ENCODE measurements at places on chromosomes 5 and 9.
A peak's percentile ranks its signal among the peaks of the same experiment; 100 is the strongest.

DNA sequence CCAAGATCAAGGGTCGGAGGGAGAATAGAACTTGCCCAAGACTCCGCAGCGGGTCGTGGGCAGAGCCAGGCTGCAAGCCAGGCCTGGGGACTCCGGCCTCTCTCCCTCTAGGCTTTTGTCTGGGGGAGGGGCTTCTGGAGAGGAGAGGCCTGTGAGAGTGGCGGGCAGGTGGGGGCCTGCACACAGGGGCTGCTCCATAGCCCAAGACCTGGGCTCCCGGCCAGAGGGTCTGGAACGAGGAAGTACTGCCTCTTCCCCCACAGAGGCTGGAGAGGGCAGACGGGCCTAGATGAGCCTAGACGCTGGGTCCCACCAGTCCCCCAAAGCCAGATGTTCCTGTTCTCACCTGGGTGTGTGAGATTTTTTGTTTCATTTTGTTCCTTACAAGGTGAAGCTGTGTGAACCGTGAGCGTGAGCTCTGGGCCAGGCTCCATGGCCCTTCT is 5.2 kb upstream of the ST6GALNAC6 start:
- no peak for DNase-seq

DNA sequence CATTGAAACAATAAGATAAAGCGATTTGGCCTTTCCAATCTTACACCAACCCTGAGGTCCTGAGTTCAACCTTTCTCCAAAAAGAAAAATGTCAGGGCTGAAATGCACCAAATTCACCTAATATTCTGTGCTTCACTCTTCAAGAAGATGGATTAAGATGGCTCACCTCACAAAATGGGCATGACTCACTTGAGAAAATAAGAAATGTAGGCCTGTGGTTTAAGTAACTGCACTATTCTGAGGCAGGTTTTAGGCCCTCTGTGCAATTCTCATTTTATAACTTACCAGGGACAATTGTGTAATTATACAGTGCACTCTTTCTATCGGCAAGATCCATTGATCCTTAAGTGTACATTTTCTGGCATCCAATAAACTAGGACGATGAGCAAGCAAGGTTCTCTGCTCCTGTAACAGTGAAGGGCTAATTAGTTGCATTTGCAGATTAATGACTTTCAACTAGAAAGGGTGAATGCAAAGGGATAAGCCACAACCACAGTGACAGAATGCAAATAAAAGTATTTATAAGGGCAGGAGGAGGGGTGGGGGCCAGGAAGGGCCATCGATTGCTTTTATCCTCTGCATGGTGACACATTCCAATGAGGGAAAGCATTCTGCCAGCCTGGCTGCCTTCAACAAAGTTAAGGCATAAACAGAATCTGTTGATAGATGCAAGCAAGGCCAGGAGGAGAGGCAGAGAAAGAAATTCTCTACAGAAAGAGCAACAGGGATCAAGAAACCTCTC is 214.5 kb downstream of the CAAP1 start:
- DNase-seq, result peak; percentile 76

GRCh38 chr5:165349735-165350134 is 1844.3 kb downstream of the MAT2B start:
- no peak for DNase-seq

DNA sequence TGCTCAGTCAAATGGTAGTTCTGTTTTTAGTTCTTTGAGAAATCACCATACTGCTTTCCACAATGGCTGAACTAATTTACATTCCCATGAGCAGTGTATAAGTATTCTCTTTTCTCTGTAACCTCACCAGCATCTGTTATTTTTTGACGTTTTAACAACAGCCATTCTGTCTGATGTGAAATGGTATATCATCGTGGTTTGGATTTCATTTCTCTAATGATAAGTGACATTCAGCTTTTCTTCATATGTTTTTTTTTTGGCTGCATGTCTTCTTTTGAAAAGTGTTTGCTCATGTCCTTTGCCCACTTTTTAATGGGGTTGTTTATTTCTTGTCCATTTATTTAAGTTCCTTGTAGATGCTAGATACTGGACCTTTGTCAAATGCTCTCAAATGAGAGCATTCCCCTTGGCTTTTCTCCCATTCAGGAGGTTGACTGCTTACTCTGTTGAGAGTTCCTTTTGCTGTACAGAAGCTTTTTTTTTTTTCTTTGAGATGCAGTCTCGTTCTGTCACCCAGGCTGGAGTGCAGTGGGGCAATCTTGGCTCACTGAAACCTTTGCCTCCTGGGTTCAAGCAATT is 58.7 kb upstream of the RGMB start:
- no peak for DNase-seq

- DNase-seq, result no peak
These were observed 26.1 kb downstream of the SPDL1 start for GRCh38 chr5:169609716-169610115.

DNA sequence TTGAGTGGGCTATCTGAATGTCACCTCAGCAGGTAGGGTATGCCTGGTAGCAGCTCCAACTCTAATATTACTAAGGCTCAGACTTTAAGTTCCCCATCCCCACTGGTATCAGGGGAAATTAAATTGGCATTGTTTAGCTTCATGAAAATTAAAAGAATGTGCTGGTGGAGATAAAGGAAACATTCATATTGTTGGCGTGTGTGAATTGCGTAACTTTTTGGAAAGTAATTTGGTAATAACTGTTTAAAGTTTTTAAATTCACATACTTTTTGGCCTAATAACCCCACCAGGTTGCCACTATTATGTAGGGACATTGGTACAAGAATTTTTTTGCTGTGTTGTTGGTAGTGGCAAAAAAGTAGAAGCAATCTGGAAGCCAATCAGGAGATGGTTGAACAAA is 29.4 kb downstream of the TNPO1 start:
- no peak for DNase-seq

DNA sequence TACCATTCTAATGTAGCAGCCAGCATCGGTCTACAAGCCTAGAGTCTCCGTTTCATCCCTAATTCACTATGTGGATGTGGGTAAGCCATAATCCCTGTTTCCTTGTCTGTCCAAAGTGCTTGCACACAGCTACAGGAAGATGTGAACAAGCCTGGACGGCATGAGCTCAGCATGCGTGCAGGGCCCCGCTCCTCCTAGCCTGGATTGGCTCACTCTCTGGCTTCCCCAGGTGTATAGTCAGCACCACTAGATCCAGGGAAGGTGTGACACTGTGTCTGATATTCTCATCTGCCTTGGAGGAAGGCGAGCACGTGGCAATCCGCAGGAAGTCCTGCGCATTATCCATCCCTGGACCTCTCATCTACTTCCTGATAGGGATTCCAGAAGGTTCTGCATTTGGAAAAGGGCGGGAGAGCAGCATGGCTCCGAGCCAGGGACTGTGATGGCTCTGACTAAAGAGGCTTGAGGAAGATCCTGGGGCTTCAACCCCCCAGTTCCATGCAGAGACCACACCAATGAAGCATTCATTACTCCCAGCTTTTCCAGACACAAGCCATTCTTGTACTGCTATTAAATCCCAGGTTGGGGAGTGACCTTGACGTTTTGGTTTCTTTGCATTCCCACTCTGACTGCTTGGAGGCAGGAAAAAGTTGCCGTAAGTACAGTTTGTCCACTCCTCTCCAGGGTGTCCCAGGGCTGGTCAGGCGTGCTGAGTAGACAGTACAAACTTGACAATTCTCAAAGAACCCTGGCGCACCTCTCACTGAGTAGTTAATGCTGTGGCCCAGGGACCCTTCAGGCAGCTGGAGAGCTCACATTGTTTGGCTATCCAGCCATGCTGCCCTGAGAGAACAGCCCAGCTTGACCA is 65.6 kb downstream of the PSD2 start:
- DNase-seq, result no peak

DNA sequence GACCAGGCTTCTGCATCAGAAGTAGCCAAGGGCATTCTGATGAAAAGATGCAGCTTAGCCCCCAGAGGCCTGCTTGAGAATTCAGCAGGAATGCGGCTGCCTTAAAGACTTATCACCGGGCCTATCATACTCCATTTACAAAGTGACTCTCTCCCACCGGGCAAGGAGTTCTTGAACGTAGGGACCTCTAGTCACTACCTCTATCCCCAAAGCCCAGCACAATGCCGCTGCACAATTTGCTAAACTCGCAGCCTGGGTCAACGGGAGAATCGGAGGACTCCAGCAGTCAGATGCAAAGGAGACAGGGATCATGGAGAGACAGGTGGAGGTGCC is 661 bp downstream of the PDCL start:
- DNase-seq, result no peak

- no peak for DNase-seq
These were observed 41.2 kb upstream of the CTSL start for GRCh38 chr9:87684627-87685219.

DNA sequence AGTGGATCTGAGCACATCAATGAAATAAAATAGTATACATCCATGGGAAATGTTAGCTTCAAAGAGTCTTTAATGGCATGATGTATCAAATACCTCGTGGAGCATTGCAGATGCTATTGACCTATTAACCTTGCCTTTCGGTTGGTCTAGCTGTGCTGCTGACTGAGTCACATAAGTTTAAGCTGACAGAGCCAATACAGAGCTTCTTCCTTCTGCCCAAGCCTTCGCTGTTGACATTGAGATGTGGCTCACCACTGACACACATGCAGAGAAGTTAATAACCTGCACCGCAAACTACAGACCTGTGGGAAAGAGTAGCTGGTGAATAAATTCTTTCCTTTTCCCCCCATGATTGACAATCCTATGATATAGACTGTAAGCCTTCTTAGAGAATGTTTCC is 78.2 kb downstream of the LURAP1L start:
- no peak for DNase-seq

DNA sequence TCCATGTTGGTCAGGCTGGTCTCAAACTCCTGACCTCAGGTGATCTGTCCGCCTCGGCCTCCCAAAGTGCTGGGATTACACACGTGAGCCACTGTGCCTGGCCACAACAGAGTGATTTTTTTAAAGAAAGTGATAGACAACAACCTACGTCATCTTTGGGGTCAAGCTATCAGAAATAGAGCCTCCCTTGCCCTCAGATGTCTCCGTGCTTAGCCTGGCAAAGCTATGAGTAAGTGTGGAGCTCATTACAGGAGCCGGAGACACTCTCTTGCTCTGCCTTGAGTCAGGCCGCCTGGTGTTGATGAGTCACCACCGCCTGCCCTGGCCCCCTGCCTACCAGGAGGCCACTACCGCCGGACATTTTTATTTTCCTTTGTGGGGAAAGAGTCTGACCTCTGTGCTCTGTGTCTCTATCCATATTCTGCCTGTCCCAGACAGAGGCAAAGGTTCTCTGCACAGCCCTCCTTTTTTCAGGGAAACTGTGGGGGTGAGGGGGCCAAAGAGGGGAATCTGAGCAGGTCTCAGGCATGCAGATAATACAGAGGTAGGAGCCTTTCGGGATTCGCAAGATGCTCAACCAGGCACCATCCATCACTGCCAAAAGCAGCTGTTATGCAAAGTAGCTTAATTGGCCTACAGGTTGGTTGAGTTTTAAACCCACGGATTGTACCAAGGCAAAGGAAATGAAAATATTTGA is 123.7 kb upstream of the CPEB4 start:
- peak; percentile 96 for DNase-seq

DNA sequence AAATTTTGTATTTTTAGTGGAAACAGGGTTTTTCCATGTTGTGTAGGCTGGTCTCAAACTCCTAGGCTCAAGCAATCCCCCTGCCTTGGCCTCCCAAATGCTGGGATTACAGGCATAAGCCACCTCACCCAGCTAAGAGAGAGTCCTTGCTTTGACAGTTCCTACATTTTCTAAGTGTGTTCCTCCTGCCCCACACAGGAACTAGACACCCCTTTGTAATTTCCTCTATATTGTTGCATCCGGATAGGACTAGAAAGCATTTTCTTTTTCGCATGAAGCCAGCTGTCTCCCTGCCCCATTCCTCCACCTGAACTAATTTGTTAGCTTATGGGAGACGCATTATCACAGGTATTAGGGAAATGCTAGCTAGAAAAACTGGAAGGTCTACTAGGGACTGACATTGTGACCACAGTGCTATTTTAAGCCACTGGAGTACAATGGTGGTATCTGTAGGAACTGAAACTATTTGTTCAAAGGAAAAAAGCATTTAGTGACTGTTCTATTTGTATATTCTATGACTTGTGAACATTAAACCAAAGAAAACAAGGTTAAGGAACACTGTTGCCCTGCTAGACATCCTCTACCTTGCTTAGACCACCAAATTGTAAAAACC is 214.1 kb downstream of the SMARCA2 start:
- DNase-seq, result no peak

DNA sequence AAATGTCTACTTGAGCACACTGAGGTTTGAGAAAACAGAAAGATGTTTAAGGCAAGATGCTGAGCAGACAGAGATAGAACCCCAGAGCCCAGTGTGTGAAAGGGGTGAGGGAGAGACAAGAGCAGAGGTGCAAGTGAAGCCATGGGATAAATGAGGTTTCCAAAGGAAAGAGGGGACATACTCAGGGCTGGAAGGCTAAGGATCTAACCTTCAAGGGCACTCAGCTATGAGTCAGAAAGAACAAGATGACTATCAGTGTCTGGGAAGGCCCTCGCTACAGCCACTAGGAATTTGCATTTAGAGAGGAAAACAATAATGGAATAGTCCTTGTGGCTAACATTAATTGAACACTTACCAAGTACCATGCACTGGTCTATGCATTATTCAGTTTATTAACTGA is 113.7 kb downstream of the HTR4 start:
- DNase-seq, result no peak

- DNase-seq, result no peak
These were observed 1.9 kb downstream of the NR5A1 start for GRCh38 chr9:124505006-124505900.

GRCh38 chr9:94770334-94770733 is 43.8 kb downstream of the AOPEP start:
- DNase-seq, result no peak

DNA sequence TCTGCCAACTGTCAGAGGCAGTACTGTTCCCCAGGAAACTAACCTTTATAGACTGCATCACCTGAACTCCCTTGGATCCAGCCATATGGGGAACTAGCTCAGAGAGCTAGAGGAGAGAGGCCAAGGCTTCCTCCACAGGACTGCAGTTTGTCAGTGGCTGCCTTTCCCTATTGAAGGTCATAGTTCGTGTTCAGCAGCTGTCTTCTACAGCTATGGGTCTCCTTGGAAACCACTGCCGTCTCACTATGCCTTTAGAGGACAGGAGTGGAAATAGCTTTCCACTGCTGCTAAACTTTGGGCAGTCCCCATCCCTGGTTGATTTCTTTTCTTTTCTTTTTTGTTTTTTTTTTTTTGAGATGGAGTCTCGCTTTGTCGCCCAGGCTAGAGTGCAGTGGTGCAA is 4.4 kb upstream of the SLIT3 start:
- DNase-seq, result no peak
